A673 (cell line): ENCODE measurements at places on chromosomes 3 and 15.

- DNase-seq, result no peak
- no peak overlapping the region for H3K4me3 ChIP-seq
- H3K36me3 ChIP-seq, result no peaks in the 10 kb centered on the region
- H3K27me3 ChIP-seq, result no peaks in the 10 kb centered on the region
Observed at GRCh38 chr3:53650424-53650823, 156.0 kb downstream of the CACNA1D start.

- no peaks in the 10 kb centered on the region for H3K27me3 ChIP-seq
- peak; percentile 84 for DNase-seq
- H3K4me3 ChIP-seq, result no peak overlapping the region
- H3K4me1 ChIP-seq, result peaks cover 31% of the 10 kb centered on the region
- no peaks in the 10 kb centered on the region for H3K36me3 ChIP-seq
Observed at GRCh38 chr3:99248130-99248529, 346.6 kb upstream of the DCBLD2 start.

DNA sequence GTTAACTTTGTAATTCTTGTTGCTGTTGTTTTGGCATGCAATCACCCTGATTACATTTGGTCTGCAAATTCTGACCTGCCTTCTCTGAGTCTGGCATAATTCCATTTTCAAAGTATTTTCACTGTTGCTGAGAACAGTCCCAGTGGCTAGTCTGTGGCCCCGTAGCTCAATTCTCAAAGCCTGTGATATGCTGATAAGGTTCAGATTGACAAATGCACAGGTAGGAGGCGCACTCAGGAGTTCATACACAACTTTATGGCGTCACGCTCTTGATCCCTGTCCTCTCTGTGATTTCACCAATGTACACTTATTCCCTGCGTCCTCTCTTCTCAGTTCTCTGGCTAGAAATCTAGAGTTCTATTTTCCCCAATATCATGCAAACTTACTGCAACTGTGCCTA lies 376.6 kb upstream of the SLCO3A1 start:
- H3K36me3 ChIP-seq, result no peaks in the 10 kb centered on the region
- no peak for DNase-seq
- no peaks in the 10 kb centered on the region for H3K27me3 ChIP-seq
- no peak overlapping the region for H3K27ac ChIP-seq
- peaks cover 6% of the 10 kb centered on the region for H3K4me1 ChIP-seq

DNA sequence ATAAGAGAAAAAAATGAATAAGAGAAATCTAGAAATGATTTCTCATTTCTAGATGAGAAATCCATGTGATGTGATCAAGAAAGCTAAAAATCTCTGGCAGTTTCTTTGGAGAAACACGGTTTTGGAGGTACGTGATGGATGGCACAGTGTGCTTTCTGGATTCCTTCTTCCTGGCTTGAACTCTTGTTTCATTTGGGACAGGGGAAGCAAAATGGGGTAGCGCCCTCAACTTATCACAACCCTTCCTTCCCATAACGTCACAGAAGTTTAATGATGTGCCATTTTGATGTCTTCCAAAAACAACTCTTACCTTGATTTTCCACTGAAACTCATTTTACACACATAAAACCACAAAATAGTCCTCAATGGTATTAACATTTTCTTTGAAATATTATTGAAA lies 1037.3 kb downstream of the ROBO2 start:
- DNase-seq, result no peak
- no peaks in the 10 kb centered on the region for H3K27me3 ChIP-seq
- H3K4me1 ChIP-seq, result no peaks in the 10 kb centered on the region
- H3K27ac ChIP-seq, result no peak overlapping the region

GRCh38 chr3:117322866-117323265 lies 613.3 kb downstream of the TUSC7 start:
- no peaks in the 10 kb centered on the region for H3K4me1 ChIP-seq
- no peaks in the 10 kb centered on the region for H3K36me3 ChIP-seq
- H3K27me3 ChIP-seq, result no peaks in the 10 kb centered on the region
- peak; percentile 31 for DNase-seq
- no peak overlapping the region for H3K4me3 ChIP-seq
- H3K27ac ChIP-seq, result no peak overlapping the region
